Peyer's patch (tissue), 4 donors: ENCODE measurements at places on chromosomes 1 and 21. TPM values are rescaled to one million over a fixed set of nuclear protein-coding genes. Genes with fewer than 3 reads are reported as not detected.

FYB2 gene
- total RNA-seq = 4.1 TPM

GRCh38 chr1:6116137-6116536 is 64.0 kb downstream of the CHD5 start:
- DNase-seq = no peak

DNA sequence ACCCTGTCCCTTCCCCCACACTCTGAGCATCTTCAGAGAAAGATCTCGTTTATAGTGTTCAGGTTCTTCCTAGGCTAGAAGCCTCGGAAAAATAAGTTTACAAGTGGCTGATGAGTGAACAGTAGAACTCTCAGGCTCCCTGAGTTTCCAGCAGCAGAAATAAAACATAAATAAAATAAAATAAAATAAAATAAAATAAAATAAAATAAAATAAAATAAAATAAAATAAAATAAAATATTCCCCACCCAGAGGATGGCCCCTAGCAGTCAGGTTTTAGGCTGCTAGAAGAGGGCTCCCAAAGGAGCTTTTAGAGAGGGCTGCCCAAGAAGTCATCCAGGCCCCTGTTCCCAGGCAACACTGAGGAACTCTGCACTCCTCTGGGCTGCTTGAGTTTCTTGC is 55.1 kb downstream of the KCNC4 start:
- no peak for DNase-seq

GRCh38 chr1:56060906-56061305 is 518.5 kb downstream of the PLPP3 start:
- no peak for DNase-seq
